Colonic mucosa (tissue), 4 donors: ENCODE measurements at places on chromosomes 1 and 21. TPM values are rescaled to one million over a fixed set of nuclear protein-coding genes. Genes with fewer than 3 reads are reported as not detected.

Gene SMIM1
- 1.9 TPM for total RNA-seq

Gene PAPPA2
- 3.6 TPM for total RNA-seq

Gene TTLL7
- 5.0 TPM for total RNA-seq

Gene GBP6
- not detected for total RNA-seq

Gene VAMP4
- 12.4 TPM for total RNA-seq

Gene CLCA4
- 194 TPM for total RNA-seq

Gene FCRL6
- total RNA-seq: not detected

Gene USH2A
- total RNA-seq: 0.02 TPM

Gene JTB
- 133 TPM for total RNA-seq

Gene SLC30A10
- total RNA-seq: 32.3 TPM

GRCh38 chr1:110645821-110646735 lies 28.7 kb downstream of the KCNA3 start:
- no peak for DNase-seq

DNA sequence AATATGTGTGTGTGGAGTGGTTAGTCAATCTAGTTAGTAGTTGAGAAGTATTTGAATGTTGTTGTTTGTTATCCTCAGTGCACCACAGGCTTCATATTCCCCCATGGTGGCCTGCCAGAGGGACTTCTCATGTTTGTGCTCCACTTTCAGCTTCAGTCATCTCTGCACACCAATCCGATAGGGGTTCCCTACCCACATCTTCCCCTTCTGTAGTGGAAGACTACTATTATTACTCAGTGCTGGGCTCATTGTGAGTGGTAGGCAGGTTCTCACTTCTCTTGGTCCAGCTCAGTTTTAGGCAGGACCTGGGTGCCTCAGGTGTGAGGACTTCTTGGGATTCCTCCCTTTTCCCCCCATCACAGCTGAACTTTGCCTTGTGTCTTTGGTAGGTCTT lies 14.2 kb downstream of the MT1HL1 start:
- DNase-seq: no peak

DNA sequence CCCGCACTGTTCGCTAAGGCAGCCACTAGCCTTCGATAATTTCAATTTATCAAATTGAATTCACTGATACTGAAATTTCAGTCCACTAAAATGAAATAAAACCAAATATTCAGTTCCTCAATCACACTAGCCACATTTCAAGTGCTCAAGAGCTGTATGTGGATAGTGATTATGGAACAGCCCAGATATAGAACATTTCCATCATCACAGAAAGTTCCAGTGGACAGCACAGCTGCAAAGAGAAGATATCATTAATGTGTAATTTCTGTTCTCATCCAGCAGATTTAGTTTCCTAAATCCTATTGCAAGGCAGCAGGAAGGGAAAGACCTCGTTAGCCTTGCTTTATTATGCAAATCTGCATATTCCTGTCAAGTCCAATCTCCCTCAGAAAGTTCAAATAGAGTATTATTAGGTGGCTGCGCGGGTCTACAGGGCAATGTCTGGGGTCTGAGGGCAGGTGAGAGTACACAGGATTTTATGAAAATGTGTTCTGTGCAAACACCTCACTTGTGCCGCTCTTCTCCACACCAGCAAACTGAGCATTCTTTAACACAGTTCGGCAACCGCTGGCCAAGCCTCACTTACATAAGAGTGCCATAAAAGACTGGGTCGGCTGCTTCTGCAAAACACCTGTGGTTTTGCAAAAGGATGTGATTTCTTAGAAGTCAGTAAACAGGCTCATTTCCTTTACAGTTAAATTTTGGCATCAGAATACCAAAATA lies 22.4 kb downstream of the CAPZB start:
- no peak for DNase-seq

GRCh38 chr1:163980394-163980793 lies 578.6 kb upstream of the PBX1 start:
- DNase-seq: no peak

DNA sequence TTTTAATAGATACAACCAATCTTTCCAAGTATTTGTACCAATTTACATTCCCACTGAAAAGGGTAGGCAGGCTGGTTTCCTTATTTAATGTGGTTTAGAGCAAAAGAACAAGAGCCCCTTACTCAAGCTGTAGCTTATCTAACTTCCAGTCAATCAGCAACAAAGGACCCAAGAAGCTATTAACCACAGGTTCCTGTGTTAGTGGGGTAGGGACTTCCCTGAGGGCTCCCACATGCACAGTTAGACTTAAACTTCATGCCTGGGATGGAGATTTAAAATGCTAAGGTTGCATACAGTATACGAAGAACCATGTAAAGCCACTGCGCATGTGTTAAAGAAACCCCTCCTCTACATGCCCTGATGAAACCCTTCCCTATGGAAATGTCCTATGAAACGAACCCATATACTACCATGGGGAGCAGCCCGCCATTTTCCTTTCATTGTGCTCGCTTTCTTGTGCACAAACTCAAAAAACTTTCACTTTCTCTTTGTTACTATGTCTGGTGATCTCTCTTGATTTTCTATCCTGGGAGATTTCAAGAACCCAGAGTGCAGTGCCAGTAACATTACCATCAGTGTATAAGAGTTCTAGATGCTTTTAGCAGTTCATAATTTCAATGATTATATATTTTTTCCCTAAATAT lies 23.3 kb upstream of the ST6GALNAC5 start:
- no peak for DNase-seq

DNA sequence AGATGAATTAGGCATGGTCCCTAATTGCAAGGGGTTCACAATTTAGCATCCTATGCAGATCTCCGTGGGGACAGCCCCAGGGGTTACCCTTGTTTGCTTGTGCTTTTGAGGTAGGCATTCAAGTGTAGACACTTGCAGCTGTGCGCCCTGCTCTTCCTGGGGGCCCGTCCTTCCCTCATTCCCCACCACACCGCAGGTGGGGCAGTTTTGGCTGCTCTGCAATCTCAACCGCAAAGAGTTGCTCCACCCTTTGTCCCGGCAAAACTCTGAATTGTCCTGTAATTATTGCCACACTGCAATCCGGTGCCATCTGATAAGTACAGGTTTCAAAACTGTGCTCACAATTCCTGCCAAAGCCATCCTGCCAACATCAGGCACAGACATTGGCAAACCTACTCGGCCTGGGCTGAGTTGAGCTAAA lies 65.4 kb upstream of the LYST start:
- peak; percentile 66 for DNase-seq
